Stimulated activated CD8-positive, alpha-beta memory T cell treated with anti-CD3 and anti-CD28 coated beads, Interleukin-15, amount 100 ng/mL, for 4 hours (primary cell): ENCODE measurements at places on chromosomes 3 and 15.

DNA sequence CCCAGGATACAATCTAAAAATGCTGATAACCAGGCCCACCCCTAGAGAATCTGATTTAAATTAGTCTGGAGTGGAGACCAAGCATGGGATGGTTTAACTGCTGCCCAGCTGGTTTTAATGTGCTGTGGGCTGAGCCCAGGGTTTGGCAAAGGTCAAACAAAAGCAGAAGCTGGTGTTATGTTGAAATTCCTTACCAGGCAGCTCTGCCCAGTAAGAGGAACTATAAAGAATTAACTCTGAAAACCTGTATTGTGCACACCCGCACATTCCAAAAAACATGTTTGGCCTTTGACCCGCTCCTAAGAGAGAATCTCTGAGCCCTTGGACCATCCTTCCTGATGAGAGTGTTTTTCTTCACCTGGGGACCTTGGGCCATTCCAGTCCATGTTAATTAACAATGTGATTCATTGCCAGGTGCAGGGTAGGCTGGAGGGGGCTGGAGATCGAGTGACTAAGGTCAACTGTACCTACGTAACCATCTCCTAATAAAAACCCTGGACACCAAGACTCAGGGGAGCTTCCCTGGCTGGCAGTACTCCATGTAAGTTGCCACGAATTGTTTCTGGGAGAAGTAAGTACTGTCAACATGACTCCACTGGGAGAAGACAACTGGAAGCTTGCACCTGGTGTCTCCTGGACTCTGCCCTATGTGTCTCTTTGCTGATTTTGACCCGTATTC lies 10.9 kb downstream of the CCDC13 start:
- no peak for DNase-seq

- DNase-seq = no peak
Observed at GRCh38 chr3:9099702-9100512, 136.6 kb upstream of the RAD18 start.

DNA sequence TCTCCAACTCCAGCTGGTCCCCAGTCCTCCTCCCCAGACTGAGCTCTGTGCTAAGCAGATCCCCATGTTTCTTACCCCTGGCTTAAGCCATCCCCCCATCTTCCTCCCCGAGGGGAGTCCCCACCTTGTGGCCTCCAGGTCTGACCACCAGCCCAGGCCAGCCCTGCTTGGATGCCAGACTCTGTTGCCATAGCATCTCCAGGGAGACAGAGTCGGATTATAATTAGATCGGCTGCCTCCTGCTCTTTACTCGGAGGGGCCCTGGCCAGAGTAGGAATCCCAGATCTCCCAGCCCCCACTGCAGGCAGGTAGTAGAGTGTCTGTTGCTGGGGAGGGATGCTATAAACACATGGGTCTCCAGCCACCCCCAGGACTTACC lies 2.4 kb downstream of the KLHDC8B start:
- no peak for DNase-seq

GRCh38 chr3:64360280-64360679 lies 135.0 kb upstream of the PRICKLE2 start:
- no peak for DNase-seq

- no peak for DNase-seq
Observed at GRCh38 chr3:108393128-108393900, 97.0 kb downstream of the HHLA2 start.

DNA sequence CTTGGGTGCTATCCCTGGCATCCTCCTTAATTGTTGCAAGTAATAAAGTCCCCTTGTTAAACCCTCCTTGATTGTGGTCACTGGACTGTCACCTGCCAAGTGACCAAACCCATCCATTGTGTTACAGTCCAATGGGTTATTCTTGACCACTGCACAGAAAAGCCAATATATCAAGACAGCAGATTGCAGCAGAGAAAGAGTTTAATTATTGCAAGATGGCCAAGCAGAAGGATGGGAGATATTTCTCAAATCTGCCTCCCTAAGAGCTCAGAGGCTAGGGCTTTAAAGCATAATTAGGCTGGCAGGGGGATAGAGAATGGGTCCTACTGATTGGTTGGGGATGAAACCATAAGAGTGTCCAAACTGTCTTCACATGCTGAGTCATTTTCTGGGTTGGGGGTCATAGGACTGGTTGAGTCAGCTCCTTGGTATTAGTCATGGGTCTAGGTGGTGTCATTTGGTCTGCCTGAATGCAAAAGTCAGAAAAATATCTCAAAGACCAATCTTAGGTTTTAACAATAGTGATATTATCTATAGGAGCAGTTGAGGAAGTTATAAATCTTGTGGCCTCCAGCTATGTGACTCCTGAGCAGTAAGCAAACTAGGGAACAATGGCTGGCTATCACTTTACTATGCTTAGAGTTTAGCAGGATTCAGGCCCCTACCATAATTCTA lies 19.1 kb upstream of the XYLB start:
- DNase-seq = no peak

GRCh38 chr3:126552688-126553283 lies 5.9 kb downstream of the C3orf22 start:
- no peak for DNase-seq

- no peak for DNase-seq
Observed at GRCh38 chr15:101455291-101456025, 34.0 kb downstream of the PCSK6 start.

DNA sequence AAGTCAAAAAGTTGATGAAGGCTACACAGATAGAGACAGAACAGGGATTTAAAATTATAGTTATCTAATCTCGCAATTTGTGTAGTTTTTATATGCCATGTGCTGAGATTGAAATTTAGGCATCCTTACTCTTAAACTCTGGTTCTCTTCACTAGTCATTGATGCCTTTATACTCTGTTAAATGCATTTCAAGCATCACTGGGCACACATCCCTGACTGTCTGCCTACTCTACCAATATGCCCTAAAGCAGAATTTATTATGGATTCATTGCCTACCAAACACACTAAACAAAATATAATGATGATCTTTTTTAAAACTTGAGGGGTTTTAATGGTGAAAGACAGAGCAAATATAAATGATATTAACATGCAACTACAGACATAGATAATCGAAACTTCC lies 10.3 kb upstream of the ALCAM start:
- DNase-seq = no peak

GRCh38 chr3:188153437-188154013 lies 432 bp upstream of the LPP start:
- DNase-seq = no peak

DNA sequence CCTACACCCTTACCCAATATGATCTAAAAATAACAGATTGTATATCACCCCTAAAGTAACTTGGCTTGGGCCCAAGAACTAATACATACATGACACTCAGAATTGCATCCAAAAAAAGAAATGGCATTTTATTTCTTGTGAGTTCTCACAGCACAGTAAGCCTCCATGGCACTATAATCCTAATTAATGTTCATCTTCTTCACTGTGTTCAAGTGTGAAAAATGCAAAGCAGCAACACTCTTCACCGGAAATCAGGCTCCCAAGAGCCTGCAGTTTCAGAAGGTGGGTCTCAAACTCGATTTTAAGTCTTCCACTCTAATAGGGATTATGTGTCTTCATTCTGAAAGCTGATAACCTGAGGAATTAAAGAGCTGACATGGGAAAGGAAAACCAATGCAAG lies 142.8 kb upstream of the TSC22D2 start:
- no peak for DNase-seq

DNA sequence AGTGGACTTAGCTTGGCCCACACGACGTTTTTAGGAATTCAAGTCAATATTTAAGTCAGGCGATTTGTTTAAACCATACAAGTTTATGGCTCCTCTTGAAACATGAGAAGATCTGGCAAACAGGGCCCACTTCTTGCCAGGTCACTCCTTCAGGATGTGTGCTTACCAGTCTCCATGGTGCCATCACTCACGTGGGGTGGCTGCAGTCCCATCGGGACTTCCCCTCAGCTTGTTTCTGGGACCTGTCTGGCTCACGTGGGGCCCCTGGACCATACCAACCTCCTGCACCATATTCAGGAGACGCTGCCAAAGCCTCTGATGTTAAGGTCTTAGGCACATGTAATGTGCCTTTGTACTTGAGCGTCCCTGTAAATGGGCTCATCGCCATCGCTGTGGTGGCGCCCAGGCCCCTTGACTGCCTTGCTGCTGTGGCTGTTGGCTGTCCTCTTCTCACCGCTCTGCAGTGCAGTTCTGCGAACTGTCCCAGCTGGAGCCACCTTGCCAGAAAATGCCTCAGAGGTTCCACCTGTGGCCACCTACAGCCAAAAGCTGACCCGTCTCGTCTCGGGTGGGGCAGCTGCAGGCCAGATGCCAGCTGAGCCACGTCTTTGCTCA lies 8.9 kb downstream of the MCM2 start:
- no peak for DNase-seq

- DNase-seq = no peak
Observed at GRCh38 chr3:119652306-119653033, 7.9 kb downstream of the POPDC2 start.

DNA sequence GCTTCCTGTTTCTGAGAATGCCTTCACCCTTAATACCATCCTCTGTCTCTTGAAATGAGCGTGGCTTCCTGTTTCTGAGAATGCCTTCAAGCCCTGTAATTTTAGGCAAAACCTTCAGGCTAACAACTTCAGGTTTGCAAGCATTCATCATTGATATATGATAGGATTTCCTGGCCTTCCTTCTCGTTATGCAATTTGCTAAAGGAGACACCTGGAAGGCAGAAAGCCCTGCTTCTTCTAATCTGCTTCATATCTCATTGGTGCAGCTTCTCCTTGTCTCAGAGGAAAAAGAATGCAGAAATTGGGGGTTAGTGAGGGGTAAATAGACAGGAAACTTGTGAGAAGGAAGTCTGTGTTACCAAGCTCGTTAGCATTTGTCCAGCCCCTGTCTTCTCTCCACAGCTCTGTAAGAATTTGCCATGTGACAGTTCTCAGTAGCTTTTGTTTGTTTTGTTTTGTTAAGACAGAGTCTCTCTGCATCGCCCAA lies 7.3 kb downstream of the ARL6IP5 start:
- DNase-seq = no peak

DNA sequence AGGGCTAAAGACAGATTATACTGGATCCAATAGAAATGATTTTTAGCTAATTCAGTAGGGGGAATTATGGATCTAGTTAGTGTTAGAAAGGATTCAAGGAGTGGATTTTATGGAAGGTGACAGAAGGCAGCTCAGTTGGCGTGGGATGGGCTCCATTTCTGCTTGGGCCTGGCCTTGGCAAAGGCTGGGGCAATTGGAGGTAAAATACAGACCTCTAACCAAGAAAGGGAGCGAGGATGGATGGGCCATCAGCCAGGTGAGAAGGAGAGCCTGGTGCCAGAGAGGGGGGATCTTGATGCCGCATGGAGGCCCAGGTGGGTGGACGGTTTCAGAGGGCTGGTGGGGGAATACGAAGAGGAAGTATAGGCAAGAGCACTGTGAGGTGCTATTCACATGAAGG lies 40.7 kb upstream of the TRA2B start:
- no peak for DNase-seq

GRCh38 chr3:48187579-48188265 lies 495 bp downstream of the CDC25A start:
- DNase-seq = no peak

GRCh38 chr3:155805204-155805801 lies 775 bp downstream of the C3orf33 start:
- peak; percentile 9 for DNase-seq

GRCh38 chr3:53657651-53658050 lies 163.2 kb downstream of the CACNA1D start:
- DNase-seq = no peak

DNA sequence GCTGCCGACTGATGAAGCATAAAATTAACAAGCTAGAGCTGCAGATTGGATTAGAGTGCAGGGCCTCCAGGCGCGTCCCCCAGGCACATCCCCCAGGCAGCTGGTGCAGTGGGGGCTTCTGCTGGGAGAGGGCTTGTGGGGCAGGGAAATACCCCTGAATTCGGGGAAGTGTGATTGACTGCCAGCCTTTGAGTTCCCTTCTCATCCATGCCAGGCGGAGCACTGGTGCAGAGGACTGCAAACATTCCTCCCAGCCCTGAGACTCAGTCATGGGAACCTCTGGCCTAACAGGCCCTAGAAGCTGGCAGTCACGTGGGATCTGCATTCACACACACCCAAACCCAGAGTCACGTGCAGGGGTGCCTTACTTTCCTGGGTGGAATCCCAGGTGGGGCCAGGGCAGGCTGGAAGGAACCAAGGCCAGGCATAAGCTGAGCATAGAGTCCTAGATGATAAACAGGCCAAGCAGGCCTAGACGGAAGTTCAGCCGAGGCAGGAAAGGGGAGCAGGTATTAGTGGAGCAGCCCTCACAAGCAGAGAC lies 46.2 kb upstream of the SEC22A start:
- DNase-seq = no peak

DNA sequence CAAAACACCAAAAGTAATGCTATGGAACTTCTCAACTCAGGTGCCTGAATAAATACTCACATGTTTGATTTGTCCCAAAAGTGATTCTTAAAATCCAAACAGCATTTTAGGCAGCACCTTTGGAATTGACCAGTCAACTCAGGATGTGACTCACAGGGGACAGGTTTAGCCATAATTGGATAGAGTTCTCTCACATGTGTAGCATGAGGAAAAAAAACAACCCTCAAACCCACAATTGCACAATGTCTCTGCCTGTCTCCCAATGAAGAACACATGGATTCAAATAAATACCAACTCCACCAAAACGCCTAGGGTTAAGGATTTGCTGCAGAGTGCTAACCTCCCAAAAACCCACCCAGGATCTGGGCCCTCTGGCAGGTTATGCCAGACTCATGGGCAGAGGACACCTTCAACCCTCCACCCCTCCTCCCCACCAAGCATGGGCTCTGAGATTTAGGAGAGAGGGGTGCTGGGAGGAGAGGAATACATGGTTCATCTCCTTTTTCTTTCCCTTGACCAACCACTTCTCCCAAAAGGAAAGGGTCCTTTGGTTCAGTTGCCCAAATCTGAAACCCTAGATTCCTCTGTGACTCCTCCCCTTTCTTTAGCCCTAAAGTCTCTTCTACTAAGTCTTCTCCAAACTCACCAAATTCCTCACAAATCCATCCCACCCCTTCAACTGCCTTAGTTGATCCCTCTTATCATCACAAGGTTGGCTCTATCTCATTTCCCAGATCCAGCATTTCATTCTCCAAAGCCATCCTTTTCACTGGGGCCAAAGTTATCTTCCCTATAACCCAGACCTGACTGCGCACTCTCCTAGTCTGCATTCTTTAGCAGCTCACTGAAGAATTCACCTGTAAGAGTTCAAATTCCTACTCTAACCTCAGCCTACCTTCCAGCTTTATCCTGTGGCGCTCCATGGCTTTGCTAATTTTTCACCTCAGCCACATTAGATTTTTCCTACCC lies 7.7 kb downstream of the RYK start:
- no peak for DNase-seq

DNA sequence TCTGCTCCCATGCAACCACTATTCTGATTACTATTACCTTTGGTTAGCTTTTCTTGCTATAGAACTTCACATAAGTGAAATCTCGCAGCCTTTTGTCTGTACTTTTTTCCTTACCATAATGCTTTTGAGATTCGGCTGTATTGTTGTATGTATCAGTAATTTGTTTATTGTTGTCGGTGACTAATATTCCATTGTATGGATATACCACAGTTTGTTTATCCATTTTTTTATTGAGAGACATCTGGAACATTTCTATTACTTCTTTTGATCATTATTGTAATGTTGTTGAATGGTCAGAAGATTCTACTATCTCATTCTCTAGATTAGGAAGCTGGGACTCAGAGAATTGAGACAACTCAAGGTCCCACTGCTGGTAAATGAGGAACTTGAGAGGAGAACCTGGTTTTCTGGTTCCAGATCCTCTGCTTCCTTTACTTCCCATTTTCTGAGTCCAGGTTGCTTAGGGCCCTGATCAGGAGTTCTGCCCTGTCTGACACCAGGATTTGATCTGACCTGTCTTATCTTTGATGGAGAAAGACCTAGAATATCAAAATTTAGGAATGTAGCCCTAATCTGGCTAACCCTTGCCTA lies 18.2 kb upstream of the SPTSSB start:
- no peak for DNase-seq

GRCh38 chr3:12005951-12006625 lies 1.9 kb downstream of the SYN2 start:
- DNase-seq = no peak
